ENCODE measurements at places on chromosomes 16 and 17.

- DNase-seq = no peak
These were observed 214.2 kb upstream of the TNRC6C start for GRCh38 chr17:77744066-77744988.

GRCh38 chr16:50414152-50414551, 45.4 kb upstream of the BRD7 start:
- no peak for DNase-seq

DNA sequence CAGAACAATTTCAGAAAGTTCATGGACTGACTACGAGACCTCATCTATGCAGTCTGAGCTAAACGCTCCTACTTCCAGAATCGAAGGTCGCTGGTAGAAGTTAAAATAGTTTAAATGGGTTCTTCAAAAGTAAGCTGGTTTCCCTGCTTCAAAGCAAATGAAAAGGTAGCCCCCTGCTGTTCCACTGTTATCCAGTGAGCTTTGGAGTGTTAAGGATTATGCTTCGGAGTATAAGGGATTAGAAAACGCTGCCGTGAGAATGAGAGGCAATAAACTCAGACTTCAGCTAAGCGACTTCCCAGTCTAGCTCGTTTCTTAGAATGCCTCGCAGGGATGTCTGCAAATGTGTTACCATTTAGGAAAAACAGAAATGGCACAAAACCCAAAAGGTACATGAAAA, 12.4 kb downstream of the MLYCD start:
- no peak for DNase-seq

DNA sequence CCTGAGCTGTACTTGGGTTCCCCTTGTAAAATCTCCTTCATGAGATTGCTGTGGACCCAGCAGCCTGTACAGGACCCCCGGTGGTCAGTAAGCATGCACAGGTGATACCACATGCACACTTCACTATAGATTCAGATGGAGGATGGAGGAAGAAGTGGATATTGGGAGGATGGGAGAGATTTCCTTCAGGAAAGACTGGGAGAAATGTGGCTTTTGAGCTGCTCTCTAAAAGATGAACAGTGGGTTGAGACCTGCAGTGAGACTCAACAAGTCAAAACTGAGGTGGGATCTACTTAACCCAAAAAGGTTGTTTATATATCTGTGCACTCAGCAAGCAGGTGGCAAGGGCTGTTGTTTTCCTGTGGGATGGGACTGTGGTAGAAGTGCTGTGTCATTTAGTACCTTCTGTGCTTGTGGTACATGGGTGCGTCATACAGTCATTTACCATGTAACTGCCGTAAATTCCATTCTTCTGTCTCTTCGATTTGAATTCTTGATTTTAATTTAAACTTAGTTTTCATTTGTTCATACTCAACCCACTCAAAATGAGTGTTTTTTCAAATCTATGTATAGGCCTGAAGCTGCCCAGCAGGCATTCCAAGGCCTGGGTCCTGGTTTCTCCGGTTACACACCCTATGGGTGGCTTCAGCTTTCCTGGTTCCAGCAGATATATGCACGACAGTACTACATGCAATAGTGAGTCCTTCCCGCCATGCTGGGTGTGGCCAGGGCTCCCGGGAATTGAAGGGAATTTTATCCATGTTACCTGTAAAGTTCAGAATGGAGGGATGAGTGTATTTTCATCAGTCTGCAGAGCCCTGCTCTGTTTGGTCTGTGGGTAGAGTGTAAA, 6.9 kb downstream of the HERPUD1 start:
- no peak for DNase-seq

DNA sequence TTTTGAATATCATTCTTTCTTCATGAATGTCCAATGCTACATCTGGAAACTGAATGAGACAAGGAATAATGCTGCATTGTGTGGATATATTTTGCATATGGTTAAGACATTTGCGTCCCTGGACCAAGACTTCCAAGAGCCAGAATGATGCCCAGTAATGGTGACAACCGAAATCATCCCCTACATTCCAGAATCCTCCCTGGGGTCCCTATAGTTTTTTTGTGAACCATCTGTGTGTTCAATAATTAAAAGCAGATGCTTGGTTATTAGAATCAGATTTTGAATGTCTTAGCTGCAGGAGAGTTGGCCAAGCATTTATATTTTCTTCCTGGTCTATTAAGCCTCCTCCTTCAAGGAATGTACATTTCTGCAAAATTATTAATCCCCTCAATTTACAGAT, 426.7 kb upstream of the CDH8 start:
- DNase-seq = no peak

- no peak for DNase-seq
These were observed 618.4 kb upstream of the SOX9 start for GRCh38 chr17:71502443-71502842.

GRCh38 chr16:886802-887731, 83.7 kb downstream of the LMF1 start:
- no peak for DNase-seq

DNA sequence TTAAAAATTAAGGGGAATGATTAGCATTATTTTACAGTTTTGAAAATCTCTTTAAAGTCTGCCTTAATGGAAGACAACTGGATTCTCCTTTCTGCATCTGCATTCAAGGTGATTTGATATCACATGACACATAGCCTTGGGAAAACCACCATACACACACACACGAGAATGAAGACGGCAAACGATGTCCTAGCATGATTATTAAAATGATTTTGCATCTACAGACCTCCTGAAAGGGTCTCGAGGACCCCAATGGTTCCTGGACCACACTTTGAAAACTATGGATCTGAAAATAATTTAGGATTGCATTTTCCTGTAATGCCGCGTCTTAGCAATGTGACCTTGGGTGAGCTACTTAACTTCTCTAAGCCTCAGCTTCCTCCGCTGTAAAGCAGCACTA, 11.8 kb upstream of the CHST4 start:
- no peak for DNase-seq

GRCh38 chr17:81097943-81098308, 63.0 kb downstream of the BAIAP2 start:
- no peak for DNase-seq

DNA sequence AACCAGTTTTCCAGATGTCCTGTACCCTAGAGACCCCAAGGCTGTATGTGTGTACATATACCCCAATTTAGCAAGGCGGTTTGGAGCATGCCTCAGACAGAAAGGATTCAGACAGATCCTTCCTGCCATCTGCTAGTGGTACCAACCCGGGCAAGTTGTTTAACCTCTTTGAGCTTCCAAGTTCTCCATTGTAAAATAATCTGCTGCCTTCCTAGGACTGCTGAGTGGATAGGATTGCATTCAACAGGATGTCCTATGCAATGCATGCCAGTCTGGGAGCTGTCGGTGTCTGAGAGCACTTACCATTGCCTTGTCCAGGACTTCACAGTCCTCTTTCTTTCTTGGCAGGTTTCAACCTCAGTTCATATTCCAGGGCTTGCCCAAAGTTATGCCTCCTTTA, 1.9 kb downstream of the CDH13 start:
- no peak for DNase-seq

DNA sequence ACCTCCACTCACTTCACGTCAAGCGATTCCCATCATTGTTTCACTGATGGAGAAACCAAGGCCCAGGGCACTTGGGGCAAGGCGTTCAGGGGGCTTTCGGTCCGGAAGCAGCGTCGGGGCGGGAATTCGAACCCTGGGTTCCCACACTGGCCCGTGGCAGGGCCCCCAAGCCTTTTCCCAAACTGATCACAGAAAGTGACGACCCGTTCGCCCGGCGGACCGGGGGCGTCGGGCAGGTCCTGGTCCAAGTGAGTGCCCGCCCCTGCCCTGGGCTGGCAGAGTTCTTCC, 856 bp upstream of the MON1B start:
- no peak for DNase-seq

DNA sequence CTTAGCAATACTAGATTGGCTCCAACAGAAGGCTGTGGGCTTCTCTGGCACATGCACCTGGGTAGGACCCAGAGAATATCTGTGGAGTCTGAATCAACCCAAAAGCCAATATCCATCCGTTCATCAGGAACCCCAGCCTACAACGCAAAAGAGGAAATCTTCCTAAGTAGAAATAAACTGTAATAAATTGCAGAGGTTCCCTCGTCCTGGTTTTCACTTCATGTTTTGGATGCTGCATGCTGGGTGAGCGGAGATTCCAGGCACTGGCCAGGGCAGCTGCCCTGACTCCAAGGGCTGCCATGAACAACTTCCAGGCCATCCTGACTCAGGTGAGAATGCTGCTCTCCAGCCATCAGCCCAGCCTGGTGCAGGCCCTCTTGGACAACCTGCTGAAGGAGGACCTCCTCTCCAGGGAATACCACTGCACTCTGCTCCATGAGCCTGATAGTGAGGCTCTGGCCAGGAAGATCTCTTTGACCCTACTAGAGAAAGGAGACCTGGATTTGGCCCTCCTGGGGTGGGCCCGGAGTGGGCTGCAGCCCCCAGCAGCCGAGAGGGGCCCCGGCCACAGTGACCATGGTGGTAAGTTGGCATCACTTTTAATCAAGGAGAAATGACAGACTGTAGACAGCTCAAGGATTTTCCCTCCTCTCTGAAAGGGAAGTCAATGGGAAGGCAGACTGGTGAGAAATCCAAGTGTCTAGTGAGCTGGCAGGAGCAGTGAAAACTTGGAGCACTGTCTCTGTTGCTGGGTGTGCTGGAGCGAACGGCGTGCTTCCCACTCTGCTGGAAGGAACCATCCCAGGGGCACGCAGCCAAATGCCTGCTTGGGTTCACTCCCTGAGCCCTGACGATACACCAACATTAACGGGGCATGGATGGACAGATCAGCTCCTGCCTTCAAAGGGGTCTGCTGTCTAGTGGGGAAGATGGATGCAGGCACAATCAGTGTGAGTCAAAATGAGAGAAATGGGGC, 10.7 kb upstream of the CIITA start:
- DNase-seq = no peak

DNA sequence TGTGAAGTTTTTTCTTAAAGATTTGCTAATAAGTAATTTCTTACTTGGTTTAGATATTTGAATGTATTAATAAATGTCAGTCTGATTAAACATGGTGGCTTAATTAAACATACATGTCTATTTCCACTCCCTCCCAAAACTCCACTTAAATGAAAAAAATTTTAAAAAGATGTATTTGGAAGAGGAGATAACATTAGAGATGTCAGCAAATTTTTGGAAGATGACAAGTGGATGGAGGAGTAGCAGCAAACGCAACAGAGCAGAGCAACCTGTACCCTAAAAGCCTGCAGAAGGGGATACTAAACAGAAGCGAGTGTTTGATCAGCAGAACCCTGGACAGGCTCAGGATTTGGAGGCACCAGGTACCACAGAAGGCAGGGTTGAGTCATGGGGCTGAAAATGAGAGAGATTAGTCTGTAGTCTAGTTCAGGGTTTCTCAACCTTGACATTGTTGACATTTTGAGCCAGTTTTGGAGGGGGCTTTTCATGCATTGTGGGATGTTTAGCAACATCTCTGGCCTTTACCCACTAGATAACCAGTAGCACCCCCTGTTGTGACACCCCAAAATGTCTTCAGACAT, 17.8 kb downstream of the LUC7L3 start:
- no peak for DNase-seq

DNA sequence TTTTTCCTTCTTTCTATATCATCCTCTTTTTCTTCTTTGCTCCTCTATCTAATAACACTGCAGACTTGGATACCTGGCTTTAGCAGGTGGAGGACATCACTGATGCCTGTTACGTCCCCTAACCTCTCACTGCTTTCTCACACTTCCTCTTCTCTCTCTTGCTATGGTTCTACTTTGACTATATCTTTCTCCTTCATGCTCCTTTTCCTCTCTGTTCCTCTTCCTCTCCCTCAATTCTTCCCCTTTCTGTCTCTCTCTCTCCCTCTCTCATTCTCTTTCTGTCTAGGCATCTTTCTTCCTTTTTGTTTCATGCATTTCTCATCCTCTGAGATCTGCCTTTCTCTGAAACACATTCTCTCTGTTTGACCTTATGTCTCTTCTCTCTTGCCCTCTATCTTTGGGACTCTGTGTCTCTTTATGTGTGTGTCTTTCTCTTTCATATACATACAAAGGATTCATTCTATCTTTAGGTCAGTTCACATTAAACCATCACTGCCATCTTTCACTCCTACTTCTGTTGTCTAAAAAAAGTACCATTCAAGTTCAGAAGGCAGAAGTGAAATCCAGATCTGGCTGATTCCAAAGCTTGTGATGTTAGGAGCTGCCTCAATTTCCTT, 353.7 kb downstream of the SHISA9 start:
- no peak for DNase-seq

DNA sequence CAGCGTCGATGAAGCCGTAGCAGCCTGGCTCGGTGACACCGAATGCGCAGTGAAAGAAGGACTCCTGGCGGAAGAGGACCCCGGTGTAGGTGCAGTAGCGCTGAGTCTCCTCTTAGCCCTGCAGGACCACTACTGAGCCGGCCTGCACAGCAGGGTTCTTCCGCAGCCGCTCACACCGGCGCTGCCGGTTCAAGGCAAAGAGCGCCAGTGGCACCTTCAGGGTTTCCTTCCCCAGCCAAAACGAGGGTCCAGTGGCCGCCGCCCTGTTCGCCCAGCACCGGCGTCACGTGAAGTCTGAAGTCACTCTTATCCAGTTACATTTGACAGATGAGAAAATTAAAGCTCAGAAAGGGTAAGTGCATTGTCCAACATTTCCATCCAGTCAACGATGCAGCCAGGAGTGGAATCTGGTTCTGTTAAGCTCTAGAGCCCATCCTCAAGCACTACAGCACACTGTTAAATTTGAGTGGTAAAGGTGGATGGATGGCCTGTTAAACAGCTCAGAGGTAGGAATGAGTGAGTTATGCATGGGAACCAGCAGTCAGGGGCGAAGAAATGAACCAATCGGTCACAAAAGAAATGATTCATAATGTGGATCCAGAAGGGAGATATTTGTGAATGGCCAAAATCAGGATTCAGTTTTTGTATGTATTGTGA, 50.2 kb upstream of the SMIM36 start:
- DNase-seq = no peak

DNA sequence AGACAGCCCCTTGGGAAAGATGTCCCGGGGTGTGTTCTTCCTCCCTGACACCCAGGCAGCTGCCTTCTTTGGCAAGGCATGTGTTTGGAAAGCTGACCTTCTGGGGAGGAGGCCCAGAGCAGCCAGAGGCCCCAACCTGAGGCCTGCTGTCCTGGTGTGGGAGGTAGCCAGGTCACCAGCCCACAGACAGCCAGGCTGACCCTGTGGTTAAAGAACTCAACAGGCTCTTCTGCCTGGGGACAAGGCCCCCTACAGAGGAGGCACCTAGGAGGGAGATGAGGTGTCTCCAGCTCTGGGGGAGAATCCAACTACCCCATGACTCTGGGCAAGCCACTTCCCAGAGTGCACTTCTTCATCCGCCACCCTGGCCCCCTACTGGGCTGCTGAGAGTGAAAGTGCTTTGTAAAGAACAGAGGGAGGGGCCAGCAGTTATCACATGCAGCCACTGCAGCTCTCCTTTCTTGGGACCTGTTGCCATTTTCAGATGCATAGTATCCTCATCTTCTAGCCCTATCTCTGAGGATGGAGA, 13.1 kb upstream of the SREBF1 start:
- no peak for DNase-seq

GRCh38 chr17:82750241-82750908, 1.5 kb upstream of the TBCD start:
- DNase-seq = no peak

Measured in cortex of kidney (tissue), 1 donor.